ENCODE measurements at places on chromosomes 6 and 20. TPM values are rescaled to one million over a fixed set of nuclear protein-coding genes. Genes with fewer than 3 reads are reported as not detected.

Gene RGS17
- 0.41 TPM for total RNA-seq

Gene PGC
- total RNA-seq, result not detected

Gene UFL1
- 30.1 TPM for total RNA-seq

Gene TRIM31
- total RNA-seq, result not detected

Gene SPATA2
- total RNA-seq, result 4.7 TPM

Gene HTR1E
- not detected for total RNA-seq

GRCh38 chr6:17885889-17886576 is 101.4 kb downstream of the KIF13A start:
- no peak for DNase-seq

DNA sequence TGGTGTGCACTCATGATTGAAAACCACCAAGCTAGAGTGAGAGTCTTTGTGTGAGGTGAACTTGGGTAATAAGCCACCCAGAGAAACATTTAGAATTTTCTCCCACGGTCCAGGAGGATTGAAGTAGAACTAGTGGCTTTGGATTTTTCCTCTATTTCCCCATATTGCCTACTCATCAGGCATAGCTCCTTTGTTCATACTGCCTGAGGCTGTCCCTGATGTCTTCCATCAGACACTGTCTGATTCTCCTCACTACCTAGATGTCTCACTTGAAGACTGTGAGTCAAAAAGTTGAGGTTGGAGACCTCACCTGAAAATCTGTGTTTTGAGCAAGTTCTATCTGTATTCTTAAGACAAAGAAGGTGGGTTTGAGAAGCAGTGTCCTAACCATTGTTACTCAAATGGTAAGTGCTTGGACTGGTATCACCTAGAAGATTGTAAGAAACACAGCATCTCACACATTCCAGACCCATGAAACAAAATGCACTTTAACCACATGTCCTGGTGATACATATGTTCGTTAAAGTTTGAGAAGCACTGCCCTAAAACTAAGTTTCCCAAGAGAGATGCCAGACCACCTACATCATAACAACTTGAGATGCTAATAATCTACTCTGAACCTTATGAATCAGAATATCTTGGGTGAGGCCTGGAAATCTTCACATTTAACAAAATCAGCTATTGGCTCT is 523.4 kb upstream of the BTBD3 start:
- DNase-seq, result no peak

DNA sequence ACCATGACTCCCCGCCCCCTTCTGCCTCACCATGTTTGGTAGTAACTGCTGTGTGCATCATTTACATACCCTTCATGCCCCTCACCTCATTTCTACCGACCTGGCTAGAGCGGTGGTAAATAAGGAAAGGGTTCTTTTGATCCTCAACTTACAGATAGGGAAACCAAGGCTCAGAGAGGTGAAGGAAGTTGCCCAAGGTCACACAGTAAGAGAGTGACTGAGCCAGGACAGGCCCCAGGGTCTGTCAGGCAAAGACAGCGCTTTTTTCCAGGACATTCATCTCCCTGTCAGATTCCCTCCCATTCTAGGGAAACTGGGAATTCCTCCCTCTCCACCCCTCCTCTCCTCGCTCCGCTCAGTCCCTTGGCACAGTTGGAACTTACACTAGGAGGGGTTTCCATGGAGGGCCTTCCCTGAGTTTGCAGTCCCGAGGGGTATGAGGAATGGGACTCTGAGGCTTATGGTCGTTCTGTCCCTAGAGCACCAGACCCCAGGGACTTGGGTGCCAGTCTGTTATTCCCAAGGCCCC is 2.0 kb downstream of the VSTM2L start:
- no peak for DNase-seq

GRCh38 chr6:132715204-132715603 is 1.3 kb upstream of the VNN1 start:
- DNase-seq, result no peak

DNA sequence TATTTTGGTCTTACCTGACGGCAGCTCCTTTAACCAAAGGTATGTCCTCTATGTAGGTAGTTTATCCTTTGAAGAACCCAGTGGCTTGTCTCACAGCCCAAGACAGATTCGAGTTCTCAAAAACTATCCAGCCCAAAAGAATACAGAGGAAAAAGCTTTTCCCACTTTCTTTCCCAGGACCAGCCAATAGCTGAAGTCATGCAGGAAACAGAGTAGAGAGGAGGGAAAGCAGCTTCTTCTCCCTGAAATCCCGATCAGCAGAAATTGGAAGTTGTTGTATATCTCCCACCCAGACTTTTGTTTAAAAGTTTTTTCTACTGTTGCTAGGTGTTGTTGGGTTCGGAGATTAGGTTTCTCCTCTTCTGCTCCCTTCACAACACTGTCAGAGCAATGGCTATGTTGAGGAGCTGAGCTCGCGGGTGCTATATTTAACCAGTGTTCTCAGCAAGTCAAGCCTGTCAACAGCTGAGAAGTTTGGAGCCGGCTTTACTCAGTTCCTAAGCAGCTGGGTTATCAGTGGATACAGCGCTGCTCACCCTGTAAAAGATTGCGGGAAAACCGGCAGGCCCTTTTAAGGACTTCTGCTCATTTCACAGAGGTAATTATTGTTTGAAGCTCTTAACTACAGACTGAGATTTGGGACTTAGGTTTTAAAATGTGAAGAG is at the start of gene FILIP1:
FILIP1 (minus strand) TSS at position 401 of the 665 bp plus-strand sequence. CDS start 78,828 bp downstream, outside the sequence.
- peak; percentile 87 for DNase-seq

- DNase-seq, result no peak
Observed at GRCh38 chr20:23052904-23053303, 3.4 kb upstream of the THBD start.
